ENCODE measurements at places on chromosomes 3 and 15.

GRCh38 chr3:53718462-53718861 lies 127.8 kb downstream of the CHDH start:
- no peak for DNase-seq

DNA sequence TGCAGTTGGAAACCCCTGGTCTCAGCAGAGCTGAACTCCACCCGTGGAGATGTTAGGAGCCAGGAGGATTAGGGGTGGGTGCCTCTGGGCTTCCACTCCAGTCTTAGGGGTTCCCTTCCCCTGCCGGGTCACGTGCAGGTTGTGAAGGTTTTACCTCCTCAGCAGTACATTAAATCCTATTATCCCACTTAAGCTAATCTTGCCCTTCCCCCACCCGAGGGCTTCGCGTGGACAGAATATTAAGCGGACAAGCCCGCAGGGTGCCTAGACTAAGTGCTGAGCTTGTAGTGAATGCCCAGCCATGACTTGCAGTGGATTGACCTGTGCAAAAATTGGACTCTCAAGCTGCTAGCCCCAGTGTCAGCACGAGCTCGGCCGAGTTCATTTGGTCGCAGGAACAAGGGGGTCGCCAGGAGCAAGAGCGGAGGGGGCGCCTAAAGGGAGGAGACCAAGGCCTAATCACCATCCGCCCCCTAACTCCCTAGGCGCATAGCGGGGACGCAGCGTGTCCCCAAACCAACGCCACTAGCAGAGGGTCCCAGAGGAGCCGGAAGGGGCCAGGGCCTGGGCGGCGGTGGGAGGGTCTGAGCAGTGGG lies 498 bp upstream of the SEMA4B start:
- no peak for DNase-seq

- DNase-seq, result no peak
These were observed 419.5 kb downstream of the LPP start for GRCh38 chr3:188573291-188573940.

DNA sequence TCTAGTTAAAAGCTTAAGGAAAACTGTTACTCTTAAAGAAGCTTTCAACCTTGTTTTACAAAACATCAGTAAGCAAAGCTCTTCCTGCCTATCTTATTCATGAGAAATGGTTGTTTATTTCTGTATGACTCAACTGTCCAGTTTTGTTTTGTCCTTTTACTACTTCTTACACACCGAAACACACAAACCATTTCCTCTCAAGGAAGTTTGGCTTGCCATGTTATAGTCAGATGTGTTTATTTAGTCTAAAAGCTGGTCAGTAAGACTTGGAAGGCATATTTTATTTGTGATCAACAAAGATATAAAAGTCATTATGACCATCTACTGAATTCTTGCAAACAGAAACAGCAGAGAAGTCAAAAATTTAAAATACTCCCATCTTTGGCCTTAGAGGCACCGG lies 53.2 kb upstream of the RBSN start:
- no peak for DNase-seq

DNA sequence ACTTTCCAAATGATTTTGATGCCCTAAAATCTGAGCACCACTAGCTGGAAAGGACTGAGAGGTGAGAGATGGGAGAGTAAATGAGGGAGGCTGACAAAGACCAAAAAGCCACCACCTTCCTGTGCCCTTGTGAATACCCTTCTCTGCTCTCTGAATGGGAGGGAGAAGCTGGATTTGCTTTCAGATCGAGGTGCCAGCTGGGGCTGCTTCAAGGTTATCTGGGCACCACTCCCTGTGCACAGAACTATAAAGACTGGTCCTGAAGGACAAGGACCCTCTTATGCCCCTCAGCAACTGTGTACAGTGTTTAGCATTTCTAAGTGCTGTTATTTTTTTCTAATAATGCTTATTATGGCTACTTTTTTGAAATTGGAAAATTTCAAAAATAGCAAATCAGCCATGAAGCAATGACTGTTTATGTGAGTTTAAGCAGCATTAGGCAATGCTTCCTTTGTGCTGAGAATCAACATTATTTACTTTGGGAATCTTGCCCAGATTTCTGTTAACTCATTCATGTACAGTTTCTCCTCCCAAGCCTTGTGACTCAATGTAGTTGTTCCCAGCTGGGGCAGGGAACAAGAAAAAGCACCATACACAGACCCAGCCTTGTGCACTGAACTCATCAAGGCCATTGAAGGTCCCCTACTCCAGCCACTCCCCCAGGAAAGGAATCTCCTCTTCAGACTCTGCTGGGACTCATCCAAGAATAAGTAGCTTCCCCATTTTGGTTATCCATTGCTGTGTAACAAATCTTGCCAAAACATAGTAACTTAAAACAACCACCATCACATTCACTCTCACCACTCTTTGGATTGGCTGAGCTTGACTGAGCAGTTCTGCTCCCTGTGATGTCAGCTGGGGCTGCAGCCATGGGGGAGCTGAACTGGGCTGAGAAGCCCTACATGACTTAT lies 37.3 kb upstream of the CDV3 start:
- DNase-seq, result peak; percentile 81

DNA sequence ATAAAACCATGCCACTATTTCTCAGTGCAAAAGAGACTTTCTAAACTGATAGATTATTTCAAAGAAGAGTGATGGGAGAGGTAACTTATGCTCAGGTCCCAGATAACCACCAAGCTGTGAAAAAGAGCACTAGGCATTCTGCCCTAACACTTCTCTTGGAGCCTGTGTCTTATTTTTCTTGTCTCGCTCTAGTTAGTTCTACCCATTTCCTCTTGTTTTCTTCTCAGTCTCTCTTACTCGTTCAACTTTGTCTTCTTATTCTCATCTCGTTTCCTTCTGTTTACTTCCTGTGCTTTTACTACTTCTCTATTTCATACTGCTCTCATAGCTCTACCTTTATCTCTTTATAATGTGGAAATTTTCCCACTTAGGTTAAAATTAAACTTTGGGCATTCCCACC lies 91.8 kb upstream of the CGNL1 start:
- no peak for DNase-seq

DNA sequence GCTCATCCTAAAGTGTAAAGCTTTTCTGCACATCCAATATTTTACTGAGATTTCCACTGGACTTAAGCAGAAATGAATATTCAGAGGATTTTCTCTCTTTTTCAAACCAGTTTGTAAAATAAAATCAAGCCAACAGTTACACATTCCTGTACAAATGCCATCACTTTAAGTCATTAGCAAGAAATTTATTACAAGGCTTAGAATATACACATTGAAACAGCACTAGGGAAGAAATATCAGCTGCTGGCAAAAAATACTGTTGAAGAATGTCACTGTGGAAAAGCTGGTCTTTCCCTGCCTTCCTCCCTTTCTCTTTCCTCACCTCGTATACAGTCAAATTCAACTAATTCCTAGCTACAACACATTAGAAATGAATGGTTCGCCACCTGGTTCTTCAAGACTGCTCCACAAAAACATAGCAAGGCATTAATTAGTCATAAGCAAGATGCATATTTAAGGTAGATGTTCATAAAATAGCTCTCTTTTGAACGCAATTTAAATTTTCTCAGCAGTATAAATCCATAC lies 21.3 kb downstream of the PLOD2 start:
- no peak for DNase-seq

- DNase-seq, result no peak
These were observed 50.2 kb downstream of the ANXA2 start for GRCh38 chr15:60347480-60348049.

- DNase-seq, result no peak
These were observed 4.2 kb upstream of the EFCAB12 start for GRCh38 chr3:129432671-129433070.

- no peak for DNase-seq
These were observed 783 bp upstream of the ISG20 start for GRCh38 chr15:88637841-88638625.

- DNase-seq, result no peak
These were observed 1060.0 kb downstream of the NTRK3 start for GRCh38 chr15:87196498-87196897.

- DNase-seq, result no peak
These were observed 15.5 kb upstream of the CCDC33 start for GRCh38 chr15:74220475-74221248.

Measured in RWPE1 (cell line).